Activated naive CD4-positive, alpha-beta T cell (primary cell): ENCODE measurements at places on chromosomes 11 and 22.

DNA sequence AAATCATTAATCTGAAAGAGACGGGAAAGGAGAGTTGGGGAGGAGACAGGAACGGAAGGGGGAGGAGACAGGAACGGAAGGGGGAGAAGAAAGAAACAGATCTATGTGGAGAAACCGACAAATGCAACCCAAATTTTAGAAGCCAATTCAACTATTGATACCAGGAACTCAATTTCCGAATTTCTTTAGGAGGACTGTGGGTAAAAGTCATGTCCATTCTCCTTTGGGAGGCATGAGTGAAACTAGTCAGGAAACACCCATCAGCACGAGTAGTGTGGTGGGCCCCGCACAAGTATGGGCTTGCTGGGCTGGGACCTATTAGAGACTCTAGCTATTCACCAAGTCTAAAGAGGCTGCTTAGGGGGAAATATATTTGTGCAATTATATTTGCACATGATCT lies 18.1 kb downstream of the ANO3 start:
- no peak for DNase-seq

- no peak for DNase-seq
Observed at GRCh38 chr22:34278121-34278520, 357.8 kb upstream of the LARGE1 start.

- no peak for DNase-seq
Observed at GRCh38 chr11:89583580-89583979, 92.4 kb upstream of the NOX4 start.

GRCh38 chr22:23563111-23563510 lies 17.0 kb downstream of the IGLL1 start:
- no peak for DNase-seq

DNA sequence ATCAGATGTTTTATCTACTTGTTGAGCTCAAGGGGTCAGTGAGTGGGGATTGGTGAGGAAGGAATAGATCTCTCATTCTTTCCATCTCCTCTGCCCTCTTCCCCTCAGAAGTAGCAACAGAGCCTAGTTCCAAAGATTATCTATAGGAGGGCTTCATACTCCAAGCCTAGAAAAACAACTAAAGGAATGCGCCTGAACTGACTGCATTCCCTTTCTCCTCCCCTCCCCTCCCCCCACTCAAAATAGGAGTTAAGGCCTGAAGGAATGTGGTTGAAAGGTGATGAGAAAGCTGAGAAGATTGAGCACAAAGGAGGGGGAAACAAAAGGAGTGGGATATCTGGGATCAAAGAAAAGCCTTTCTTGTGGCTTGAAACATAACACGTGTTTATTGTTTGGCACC lies 10.5 kb downstream of the EMSY start:
- DNase-seq = no peak

GRCh38 chr11:99020352-99021225 lies at the start of gene CNTN5:
CNTN5 (plus strand) TSS chr11:99020949.
- no peak for DNase-seq

DNA sequence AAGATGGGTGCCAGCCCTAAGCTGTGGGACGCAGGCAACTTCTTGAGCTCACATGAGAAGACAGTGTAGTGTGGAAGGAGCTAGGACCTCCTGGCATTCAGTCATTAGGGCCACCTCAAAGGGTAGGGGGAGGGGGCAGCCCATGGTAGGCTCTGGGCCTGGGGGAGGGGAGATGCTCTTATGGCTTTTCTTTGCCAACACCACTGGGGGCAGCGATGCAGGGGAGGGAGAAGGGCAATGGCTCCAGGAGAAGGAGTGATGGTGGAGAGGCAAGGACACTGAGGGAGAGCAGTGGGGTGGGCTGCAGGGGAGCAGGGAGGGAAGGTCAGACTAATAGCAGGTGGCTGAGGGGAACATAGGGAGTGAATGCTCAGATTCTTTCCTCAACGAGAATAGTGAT lies 63.3 kb upstream of the SUSD2 start:
- DNase-seq = no peak

- DNase-seq = no peak
Observed at GRCh38 chr11:66070604-66071380, 720 bp downstream of the PACS1 start.

GRCh38 chr11:81432333-81432732 lies 1301.3 kb downstream of the FAM181B start:
- DNase-seq = no peak

GRCh38 chr11:12043959-12044791 lies 35.7 kb upstream of the DKK3 start:
- peak; percentile 35 for DNase-seq

DNA sequence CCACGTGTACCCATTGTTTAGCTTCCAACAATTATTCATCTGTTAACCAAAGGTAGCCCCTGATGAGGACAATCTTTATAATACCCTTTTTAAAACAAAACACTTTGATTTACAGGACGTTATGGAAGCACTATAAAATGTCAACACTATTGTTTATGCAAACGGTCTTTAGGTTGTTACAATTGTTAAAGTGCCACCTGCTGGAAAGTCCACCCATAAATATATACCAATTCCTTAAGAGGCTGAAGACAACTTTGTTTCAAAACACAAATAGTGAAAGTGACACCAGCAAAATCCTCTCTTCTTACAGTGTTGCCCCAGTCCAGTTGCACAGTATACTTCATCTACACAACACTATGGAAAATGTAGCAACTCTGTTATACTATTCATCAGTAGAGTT lies 68.9 kb upstream of the SLN start:
- DNase-seq = no peak

GRCh38 chr11:84414920-84415319 lies 1128.8 kb upstream of the CCDC90B start:
- DNase-seq = no peak

DNA sequence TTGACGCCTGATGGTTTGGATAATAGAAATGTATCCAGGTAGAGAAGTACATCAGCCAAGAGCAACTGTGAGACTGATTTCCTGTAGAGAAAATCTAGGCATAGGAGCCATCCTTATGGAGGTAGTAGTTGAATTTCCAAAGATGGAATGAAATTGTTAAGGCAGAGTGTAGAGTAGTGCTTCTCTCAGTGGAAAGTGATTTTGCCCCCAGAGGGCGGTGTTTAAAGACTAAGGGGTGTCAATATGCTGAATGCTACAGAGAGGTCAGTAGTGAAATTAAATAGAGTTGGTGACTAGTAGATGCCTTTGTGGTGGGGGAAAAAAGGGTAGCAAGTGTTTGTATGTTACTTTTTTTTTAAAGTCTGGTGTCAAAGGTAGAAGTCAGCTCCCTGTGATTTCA lies 54.5 kb downstream of the TRIM44 start:
- no peak for DNase-seq
